ENCODE measurements at places on chromosomes 4 and X.
A peak's percentile ranks its signal among the peaks of the same experiment; 100 is the strongest.

DNA sequence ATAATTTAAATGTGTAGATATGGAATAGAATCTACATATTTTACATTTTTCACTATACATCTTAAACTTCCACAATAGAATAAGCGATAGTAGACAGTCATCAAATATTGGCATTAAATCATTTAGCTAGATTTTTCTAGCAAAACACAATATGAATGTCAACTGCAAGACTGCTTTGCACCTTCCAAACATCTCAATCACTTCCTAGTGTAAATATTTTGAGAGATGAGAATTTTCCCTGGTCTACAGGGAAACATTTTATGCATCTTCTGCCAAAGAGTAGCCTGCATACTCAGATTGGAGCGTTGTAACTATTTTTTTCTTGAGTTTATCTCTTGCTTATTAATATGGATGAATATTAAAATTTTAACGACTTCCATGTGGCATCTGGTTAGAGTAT lies 897.4 kb downstream of the CENPC start:
- no peak for DNase-seq

- no peak for DNase-seq
Measured at GRCh38 chr4:99264927-99265326, 25.9 kb downstream of the ADH1A start.

GRCh38 chr4:159395693-159396092 lies 292.8 kb downstream of the RAPGEF2 start:
- no peak for DNase-seq

DNA sequence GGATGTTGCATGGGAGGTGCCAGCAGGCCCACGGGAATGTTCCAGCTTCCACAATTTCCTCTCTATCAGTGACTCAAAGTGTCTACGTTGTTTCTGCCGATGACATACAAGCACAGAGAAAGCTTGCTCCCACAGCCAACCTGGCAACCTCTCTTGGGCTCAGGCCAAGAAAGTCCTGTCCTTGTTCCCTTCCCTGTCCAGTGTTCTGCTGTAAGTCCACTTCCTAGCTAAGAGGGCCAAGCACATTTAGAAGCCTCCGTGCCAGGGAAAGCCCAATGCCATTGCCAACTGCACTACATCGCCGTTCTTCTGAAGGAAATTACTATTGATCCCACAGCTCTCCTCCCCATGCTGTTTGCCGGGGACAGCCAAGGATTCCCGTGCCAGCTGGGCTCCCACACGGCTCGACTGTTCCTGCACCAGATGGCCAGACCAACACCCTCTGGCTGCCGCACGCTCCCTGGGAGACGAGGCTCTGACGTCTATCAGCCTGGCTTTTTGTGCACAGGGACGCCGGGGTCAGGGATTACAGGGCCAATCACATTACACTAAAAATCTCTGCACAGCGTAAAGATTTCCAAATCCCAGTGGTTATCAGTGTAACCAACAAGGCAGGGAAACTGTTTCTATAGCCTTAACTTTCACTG lies 284.0 kb downstream of the BCOR start:
- no peak for DNase-seq

GRCh38 chr4:156137679-156138473 lies 184.2 kb upstream of the CTSO start:
- no peak for DNase-seq

DNA sequence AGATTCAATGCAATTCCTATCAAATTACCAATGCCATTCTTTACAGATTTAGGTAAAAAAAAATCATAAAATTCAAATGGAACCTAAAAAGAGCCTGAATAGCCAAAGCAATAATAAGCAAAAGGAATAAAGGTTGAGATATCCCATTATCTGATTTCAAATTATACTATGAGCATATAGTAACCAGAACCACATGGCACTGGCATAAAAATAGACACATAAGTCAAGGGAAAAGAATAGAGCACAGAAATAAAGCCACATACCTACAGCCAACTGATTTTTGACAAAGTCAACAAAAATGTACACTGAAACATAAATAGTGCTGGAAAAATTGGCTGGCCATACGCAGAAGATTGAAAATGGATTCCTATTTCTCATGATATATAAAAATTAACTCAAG lies 853.7 kb downstream of the FAT4 start:
- no peak for DNase-seq

GRCh38 chrX:16199343-16199742 lies 32.1 kb downstream of the MAGEB17 start:
- no peak for DNase-seq

- peak; percentile 30 for DNase-seq
Measured at GRCh38 chrX:149570668-149571067, 16.6 kb downstream of the MAGEA9B start.

- DNase-seq: no peak
Measured at GRCh38 chr4:155529716-155530115, 136.9 kb upstream of the GUCY1A1 start.

DNA sequence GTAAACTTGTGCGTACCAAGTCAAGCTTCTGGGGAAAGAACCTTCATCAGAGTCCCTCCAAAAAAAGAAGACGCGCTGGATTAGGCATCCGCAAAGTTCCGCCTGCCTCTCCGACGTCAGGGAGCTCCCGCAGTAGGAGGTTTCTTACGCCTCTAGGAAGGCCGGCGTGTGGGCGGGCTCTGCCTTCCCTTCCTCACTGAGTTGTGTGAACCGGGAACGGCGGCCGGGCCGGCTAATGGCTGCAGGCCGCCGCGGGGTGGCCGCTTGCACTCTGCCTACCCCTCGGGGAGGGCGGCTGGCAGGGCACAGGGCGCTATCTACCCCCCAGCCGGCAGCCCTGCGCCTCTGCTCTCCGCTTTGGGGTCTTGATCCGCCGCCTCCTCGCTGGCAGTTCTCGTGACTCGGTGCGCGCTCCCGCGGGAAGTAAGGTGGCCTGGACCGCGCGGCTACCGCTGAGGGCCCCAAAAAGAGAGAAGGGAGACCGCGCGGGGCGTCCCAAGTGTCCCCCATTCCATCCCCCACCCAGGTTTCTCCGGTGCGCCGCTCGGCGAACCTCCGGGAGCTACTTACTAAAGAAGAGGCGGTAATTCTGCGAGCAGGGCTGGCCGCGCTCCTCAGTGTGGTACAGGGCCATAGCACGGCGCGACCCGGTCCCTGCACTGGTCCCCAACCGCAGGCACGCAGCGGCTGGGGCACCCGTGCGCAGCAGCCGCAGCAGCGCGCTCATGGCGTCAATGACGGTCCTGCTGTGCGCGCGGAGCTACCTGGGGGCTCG lies at the start of gene PPA2:
Gene PPA2 (minus strand): TSS at position 739 of the 775 bp plus-strand sequence. CDS start 12 bp downstream, at position 727.
- DNase-seq: peak; percentile 25

DNA sequence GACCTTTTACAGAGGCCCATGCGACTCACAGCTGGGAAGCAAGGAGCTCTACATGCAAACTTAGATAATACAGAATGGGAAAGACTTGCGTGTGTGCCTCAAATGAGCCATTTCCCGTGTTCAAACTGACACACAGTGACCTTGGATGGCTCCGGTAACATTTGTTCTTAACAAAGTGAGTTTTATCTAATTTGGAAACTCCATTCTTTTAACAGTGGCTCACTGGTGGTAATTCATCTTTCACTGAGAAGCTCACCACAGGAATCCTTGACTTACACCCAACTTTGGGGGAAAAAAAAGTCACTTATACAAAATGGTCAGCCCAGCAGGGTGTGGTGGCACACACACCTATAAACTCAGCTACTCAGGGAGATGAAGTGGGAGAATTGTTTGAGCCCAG lies 190.6 kb downstream of the LDB2 start:
- DNase-seq: no peak

GRCh38 chr4:139740531-139741041 lies 75.0 kb downstream of the MGST2 start:
- peak; percentile 65 for DNase-seq

- DNase-seq: no peak
Measured at GRCh38 chrX:3806630-3807029, 93.2 kb upstream of the PRKX start.

- no peak for DNase-seq
Measured at GRCh38 chr4:110787109-110787508, 164.2 kb upstream of the PITX2 start.

GRCh38 chr4:41325901-41326300 lies 69.2 kb downstream of the UCHL1 start:
- DNase-seq: no peak

- no peak for DNase-seq
Measured at GRCh38 chrX:11010476-11010875, 100.7 kb upstream of the HCCS start.

DNA sequence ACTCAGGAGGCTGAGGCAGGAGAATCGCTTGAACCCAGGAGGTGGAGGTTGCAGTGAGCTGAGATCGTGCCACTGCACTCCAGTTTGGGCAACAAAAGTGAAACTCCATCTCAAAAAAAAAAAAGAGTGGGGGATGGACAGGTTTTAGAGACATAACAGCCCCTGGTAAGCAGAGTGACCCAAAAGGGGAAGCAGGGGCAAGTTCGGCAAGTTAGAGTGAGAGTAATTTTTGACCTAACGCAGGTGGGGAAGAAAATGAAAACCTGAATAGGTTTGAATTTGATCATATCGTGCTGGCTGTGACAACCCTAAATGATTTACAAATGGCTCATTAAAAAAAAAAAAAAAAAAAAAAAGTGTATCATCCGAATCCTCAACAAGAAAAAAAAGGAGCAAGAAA lies 25.7 kb upstream of the TMEM131L start:
- no peak for DNase-seq

DNA sequence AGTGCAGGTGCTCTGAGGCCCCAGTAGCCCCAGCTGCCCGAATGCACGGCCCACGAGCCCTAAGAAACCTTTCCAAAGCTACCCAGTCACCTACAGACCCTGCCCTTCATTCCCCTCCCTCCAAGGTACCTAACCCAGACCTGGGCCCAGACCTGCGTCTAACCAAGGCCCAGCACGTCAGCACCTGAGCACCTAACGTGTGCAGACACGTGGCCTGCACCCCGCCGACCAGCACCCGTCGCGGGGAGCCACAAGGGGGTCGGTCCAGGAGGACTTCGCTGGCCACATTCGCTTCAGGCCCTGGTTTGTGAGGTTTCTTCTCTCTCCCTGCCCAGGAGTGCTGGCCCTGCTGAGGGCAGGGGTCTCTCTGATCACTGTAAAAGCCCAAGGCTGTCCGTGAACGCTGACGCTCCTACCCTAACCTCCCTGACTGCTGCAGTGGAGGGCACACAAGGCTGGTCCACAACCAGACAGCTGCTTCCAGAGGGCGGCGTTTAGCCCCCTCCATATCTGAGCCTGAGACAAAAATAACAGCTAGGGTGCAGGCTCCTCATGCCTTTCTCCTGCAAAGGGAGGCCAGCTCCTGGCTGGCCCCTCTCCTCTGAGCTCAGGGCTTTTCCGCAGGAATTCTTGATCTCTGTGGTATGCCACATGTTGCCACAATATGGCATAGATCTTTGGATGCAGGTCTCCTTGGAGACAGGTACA lies 31.8 kb downstream of the WDR1 start:
- no peak for DNase-seq

DNA sequence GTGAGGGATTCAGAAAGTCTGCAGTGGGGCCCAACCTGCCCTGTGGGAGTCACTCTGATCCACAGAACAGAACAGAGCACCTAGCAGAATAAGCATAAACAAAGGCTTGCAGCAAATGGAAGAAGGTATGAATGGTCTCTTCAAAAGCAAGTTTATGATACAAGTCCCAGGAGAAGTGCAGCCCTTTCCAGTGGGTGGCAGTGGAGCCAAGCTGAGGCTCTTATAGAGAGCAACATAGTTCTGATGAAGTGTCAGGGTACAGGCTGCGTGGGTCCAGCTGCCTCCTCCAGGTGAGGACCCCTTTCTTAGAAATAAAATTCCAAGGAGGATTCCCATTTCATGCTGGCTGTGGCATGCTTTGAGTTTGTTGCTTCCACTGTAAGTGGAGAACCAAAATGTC lies 88.8 kb upstream of the PAK3 start:
- no peak for DNase-seq

GRCh38 chr4:100591161-100591876 lies 73.5 kb upstream of the EMCN start:
- DNase-seq: no peak

GRCh38 chr4:183392377-183392776 lies 52.1 kb upstream of the CDKN2AIP start:
- no peak for DNase-seq

DNA sequence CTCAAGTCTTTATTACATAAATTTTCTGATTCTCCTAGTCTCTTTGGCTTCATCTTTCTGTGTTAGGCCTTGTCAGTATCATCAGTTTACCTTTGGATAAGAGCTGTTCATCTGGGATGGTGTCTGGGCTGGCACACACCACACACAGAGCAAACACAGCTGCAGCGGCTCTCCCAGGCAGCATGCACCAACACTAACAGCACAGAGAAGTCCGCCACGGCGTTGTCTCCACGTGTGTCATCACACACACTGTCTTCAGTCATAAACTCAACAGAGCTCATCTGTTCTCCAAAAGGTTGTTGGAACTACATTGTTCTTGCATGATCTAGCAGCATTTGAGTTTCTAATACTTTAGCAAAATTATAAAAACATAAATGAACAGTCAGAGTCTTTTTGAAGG lies 851.9 kb upstream of the FRG1 start:
- DNase-seq: no peak

- DNase-seq: no peak
Measured at GRCh38 chrX:145506214-145506613, 258.9 kb downstream of the SPANXN1 start.

DNA sequence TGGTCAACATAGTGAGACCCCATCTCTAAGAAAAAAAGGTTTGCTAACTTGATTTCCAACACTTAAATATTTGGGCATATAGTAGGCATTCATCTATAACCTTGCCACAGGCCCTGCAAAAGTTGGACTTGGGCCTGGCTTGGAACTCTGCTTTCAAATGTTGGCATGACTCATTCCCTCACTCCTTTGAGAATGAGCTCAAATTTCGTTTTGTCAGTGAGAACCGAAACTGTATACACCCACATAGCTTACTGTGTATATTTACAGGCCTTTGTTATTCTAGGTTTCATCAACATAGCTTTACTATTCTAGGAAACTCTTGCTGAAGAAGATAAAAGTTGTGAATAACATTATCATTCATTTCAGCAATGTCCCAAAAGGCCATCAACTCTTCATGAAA lies 88.7 kb upstream of the ELOVL6 start:
- DNase-seq: no peak

DNA sequence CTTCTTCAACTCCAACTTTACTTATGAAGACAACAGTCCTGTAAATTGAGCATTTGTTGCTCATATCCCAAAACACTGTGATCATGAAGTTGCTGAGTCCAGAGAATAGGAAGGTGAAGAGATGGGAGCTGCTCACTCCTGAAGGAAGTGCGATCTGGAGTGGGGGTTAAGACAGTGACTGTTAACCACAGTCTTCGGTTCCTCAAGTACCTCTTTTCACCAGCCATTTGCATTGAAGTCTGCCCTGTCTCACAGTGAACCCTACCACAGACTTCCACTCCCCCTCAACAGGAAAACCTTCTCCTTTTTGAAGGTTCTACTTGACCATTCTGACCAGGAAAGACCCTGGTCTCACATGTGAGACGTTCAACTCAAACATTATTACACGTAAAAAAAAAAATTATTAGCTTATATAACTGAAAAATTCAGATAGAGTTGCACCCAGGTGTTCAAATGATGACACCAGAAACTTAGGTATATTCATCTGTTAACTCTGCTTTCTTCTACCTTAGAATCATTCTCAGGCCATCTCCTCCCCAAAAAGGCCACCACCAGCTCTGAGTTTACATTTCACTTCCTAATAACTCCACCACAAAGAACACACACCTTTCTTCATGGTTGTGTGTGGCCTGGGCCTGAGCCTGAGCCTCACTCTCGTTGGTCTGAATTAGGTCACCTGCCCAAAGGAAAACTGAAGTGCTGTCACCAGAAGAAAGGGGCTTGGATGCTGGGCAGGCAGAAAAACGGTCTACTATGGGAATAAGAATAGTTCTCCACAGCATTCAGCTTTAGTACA lies 199.2 kb downstream of the DCTD start:
- DNase-seq: no peak
